ENCODE measurements at places on chromosomes 4 and X.

DNA sequence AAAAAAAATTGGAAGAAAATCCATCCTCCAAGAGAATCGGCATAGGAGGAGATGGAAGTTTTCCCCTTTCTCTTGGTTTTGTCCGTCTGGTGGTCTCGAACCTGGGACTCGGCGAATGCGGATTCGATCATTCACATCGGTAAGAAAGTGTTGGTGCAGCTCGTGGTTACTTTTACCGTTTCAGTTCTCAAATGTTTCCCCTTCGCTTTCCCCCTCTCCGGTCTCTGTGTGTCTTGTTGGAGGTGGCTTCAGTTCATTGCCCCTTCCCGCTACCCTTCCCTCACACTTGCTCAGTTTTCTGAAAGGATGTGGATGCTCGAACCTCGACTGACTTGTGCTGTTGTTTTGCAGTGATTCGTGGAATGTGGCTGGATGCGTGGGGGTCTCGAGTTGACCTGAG, 840 bp downstream of the GRID2 start:
- no peak for DNase-seq

- DNase-seq: no peak
Measured at GRCh38 chr4:169774466-169775445, 17.0 kb upstream of the HPF1 start.

DNA sequence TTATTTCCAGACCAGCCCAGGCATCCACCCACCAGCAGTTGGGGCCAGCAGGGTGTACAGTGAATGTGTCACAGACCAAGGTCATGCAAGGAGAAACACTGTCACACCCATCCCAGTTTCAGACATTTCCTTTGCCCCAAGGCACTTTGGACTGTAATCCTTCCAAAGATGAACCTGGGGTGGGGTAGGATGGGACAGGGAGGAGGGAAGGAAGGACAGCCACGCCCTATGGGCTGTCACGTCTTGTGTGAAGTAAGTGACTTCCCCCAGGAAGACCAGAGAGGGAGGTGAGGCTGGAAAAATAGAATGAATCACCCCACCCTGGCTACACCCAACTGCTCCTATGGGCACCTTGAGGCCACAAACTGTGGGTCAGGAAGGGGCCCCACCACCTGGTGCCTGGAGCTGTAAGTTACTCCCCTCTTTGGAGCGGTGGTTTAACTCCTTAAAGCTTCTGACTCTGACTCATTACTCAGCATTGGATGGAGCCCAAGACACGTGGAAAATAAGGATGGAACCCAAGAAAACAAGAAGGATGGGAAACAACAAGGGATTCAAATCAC, 349.9 kb upstream of the KLF3 start:
- no peak for DNase-seq

GRCh38 chrX:53266914-53267313, 14.5 kb downstream of the IQSEC2 start:
- DNase-seq: no peak

- no peak for DNase-seq
Measured at GRCh38 chr4:70925418-70925817, 23.2 kb downstream of the MOB1B start.

GRCh38 chr4:171561419-171561818, 251.8 kb upstream of the GALNTL6 start:
- DNase-seq: no peak

DNA sequence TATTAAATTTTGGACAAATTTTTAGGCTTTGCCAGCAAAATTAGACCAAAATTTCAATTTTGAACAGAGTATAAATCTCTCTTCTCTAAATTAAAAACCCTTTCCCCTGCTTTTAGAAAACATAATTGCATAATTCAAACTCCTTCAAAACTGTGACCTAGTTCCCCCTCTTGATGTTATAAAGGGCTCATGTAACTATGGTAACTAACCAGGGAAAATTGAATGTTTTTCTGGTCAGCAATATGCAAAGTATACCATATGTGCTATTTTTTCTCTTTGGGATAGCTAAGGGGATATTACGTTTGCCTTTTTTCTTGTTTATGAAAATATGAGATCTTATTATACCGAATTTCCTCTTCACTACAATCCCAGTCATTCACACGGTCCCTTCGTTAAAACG, 5.1 kb upstream of the ING2 start:
- DNase-seq: no peak

Data from CMK (cell line).